AG10803 (cell line): ENCODE measurements at places on chromosomes 5 and 9.

DNA sequence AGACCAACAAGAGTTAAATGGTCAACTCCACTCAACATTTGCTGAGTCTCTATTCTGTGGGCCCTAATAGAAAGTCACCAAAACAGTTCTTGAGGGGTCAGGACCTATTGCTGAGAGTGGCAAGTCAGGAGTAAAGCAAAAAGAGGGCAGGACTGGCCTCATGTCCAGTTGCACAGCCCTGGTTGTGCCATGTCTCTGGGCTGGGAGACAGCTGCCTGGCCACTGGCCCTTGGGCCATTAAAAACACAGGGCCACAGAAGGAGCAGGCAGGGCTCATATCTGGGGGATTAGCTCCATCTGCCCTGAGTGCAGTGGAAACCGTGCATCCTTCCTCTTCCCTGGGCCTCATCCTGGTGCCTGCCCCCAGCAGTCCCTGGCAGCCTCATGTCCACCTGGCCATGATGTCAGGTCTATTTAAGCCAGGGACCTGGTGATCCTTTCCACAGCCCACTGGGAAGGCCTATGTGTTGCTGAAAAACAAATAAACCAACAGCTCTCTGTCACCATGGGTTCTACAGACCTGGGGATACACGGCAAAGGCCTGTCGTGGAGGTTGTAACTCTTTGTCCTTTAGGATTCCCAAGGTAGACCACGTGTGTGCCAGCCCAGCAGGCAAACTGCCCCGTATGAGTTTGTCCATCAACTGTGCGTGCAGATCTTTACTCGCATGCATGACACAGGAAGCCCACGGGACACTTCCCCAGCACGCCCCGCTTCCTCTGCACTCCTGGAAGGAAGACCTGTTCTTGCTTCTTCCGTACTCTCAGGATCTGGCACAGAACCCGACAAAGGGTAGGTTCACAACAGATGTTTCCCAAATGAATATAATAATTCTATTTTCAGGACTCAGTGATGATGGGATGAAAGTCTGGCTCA is 148.8 kb downstream of the MTX3 start:
- DNase-seq: no peak

DNA sequence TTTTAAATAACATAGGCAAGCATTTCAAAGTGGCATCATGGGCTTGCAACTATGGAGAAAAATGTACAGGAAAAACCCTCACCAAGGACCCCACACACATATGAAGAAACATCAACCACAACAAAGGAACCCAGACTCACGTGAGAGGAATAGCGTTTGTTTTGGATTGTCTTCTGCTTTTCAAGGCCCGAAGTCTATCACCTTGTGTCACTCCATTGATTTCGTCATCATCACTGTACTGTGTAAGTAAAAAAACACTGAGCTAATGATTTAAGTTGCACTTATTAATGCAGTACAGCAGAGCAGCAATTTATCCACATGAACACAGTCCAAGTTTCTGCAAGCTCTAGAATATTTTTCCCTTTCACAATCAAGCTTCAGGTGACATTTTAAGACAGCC is 72.4 kb downstream of the HABP4 start:
- no peak for DNase-seq

- DNase-seq: peak; percentile 35
Observed at GRCh38 chr5:40386289-40386688, 293.4 kb upstream of the PTGER4 start.

- no peak for DNase-seq
Observed at GRCh38 chr5:136963504-136963903, 535.6 kb downstream of the SPOCK1 start.

DNA sequence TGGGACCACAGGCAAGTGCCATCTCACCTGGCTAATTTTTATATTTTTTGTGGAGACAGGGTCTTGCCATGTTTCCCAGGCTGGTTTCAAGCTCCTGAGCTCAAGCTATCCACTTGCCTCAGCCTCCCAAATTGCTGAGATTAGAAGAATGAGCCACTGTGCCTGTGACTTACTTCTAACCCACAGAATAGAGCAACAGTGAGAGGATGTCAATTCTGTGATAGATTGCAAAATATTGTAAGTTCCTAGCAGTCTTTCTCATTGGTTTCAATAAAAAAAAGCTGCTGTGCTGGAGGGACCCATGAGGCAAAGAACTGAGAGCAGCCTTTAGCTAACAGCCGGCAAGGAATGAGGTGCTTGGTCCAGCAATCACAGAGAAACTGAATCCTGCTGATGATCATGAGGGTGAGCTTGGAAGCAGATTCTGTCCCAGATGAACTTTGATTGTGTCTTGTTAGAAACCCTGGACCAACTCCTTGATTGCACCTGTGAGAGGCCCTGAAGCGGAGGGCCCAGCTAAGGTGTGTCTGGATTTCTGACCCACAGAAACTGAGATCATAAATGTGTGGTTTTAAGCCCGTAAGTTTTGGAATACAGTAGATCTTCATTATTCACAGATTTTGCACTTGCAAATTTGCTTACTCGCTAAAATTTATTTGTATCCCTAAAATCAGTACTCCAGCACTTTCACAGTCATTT is 149.7 kb downstream of the GCNT1 start:
- DNase-seq: no peak

DNA sequence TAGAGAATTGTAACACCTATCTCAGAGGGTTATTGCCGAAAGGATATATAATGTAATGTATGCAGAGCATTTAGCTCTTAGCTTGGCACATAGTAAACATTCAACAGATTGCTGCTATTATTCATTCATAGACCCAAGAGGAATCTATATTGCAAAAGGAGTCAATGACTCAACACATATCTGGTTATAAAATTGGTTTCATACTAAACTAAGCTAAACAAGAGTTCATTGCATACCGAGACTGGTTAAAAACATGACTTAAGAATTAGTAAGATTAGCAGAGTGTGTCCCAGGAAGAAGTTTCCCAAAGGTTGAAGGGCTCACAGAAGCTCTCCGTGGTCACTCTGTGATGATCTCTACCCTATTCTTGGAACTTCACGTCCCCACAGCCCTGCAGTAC is 339.6 kb upstream of the CCNH start:
- peak; percentile 11 for DNase-seq

DNA sequence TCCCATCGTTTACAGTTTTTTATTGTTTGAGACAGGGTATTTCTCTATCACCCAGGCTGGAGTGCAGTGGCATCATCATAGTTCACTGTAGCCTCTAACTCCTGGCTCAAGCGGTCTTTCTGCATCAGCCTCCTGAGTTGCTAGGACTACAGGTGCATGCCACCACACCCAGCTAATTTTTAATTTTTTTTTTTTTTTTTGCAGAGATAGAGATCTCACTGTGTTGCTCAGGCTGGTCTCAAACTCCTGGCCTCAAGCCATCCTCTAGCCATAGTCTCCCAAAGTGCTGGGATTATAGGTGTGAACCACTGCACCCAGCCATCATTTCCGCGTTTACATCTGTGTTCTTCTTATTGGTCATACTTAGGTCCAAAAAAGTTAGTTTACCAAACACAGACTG is 53.6 kb downstream of the FSD1L start:
- no peak for DNase-seq

GRCh38 chr5:102855681-102856388 is 100.7 kb downstream of the PAM start:
- no peak for DNase-seq

GRCh38 chr5:112614285-112614684 is 123.4 kb upstream of the APC start:
- DNase-seq: no peak

DNA sequence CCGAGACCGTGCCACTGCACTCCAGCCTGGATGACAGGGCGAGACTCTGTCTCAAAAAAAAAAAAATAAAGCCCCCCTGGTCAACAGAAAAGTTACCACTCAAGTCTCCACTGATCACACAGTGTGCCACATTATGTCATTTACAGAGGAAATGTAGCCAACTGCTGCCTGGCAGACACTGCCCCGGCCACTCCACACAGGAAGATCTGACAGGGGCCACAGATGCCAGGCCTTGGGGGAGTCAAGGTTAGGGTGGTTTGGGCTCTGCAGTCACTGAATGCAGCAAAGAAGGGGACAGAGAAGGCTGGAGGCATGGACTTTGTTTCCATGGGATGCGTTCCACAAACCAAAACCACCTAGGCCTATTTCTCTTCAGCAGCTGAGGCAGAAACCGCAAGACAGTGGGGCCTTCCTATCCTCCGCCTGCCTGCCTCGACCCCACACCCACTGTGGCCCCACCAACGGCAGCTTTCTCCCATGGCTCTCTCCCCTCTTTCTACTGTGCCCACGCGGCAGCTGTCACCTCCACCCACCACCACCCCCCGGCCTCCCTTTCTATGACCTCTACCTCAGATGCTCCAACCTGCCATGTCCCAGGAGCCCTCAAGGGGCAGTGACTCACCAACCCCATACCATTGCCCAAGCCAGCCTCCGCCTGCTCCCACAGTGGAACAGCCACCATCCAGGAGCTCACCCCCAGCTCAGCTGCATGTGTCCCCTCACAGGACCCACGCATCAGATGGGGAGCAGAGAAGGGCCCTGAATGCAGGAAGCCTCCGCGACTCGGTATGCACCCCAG is 12.4 kb downstream of the IPPK start:
- no peak for DNase-seq

GRCh38 chr5:2507611-2508010 is 243.9 kb downstream of the IRX2 start:
- DNase-seq: no peak

DNA sequence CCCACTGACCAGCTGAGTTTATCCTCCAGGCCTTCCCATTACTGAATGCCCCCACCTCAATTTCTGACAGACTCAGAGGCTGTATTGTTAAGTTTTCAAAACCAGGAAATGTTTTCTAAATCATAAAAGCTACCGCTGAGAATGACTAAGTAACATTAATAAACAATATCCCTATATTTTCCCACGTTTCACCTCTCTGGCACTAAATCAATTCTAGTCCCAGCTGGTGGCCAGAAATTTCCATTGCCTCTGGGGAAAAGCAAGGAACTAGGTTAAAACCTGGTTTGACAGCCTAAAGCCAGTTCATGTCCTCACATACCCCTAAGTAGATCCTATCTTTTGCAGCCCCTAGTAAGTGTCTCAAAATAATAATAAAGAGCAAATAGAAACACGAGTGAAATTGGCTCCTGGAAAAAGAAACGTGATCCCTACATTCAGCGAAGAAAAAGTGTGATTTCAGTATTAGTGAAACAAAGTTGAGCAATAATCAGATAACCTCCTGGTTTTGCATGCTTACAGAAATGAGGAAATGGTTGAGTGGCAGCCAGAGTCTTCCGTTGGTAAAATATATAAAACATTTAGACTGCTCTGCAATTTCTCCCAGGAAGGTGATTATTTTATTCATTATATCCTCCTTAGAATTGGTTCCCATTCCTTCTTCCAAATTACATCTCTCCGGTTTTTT is 110.9 kb downstream of the ESM1 start:
- DNase-seq: no peak

DNA sequence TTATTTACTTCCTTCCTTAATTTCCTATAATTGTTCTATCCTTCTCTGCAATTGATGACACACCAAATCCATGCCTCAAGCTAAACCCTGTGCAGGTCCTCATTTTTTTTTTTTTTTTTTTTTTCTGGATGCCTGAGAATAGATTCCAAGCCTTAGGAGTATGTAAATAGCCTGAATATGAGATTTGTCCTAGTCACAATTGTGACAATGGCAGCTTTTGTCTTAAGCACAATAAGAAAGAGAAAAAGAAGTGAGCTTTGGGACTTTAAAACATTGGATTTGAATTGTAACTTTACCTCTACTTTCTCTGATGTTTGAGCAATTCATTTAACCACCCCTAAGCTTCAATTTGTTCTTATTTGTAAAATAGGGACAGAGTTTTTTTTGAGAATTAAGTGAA is 280.5 kb downstream of the TUSC1 start:
- DNase-seq: no peak

- DNase-seq: peak; percentile 25
Observed at GRCh38 chr5:14663734-14664269, 716 bp upstream of the OTULIN start.

DNA sequence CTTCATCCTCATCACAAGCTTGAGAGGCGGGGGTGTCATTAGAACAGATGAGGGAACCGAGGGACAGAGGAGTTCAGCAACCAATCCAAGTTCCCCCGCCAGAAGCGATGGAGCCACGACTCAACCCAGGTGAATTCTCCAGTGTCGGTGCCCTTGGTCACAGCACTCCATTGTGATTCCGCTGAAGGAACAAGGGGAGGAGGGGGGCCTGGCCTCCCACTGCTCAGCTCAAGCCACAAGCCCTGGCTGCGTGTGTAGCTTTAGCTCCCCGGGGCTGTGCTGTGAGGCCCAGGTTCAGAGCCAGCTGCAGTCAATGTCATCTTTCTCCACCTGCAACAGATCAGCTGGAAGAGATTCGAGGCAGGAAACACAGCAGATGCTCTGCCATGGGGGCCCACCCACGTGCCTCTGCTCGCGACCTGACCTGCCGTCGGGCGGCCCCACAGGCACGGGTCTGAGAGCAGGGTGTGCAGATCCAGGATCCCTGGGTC is 72.6 kb downstream of the GTF3C4 start:
- DNase-seq: no peak

- DNase-seq: peak; percentile 75
Observed at GRCh38 chr9:12838546-12838945, 63.7 kb downstream of the LURAP1L start.

DNA sequence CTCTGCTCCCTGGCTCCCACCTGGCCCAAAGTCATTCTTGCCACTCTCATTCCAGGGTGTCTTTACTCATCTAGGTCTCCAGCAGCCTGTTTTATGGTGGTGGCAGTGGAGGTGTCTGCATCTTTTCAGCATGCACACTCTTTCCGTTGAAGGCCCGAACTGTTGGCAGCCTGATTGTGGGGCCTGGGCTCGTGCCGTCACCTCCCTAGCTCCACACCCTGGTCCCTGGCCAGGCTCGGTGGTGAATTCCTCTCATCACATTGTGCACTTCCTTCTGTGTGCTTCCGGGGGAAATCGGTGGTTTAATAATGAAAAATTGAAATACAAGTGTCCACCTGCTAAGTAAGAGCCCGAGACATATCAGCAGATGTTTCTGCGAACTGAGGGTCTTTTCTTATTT is 214.3 kb downstream of the TRIO start:
- no peak for DNase-seq

GRCh38 chr9:127793093-127793708 is 7.4 kb downstream of the CDK9 start:
- DNase-seq: no peak

DNA sequence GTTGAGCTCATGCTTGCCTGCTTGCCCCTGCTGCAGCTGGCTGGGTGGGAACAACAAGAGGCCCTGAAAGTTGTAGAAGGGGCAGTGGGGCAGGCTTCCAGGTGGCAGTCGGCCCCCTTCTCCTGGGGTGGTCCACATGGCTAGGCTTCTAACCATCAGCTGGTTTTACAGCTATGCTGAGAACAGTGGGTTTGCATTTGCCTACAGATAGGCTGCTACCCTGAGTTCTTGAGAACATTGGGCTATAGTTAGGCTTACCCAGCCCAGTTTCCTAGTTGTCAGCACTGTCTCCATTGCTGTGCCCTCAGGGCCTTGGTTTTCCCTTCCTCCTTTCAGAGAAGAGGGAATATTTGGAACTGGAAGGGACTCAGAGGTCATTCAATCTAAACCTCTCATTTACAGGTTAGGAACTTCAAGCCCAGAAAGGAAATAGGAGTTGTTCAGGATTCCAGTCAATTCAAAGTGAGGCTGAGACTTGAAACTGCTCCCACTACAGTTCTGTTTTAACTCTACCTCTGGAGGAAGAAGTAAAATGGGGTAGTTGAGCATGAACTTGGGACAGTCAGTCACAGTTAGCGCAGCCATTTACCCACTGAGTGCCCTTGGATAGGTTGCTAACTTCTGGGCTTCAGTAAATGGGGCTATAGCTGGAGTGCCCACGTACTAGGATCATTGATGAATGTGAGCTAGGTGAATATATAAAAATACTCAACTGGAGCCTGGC is 11.5 kb downstream of the LARP1 start:
- no peak for DNase-seq

- no peak for DNase-seq
Observed at GRCh38 chr5:61414806-61415205, 82.7 kb downstream of the ZSWIM6 start.

GRCh38 chr9:85528142-85528541 is 213.6 kb downstream of the AGTPBP1 start:
- DNase-seq: no peak
